ENCODE measurements at places on chromosomes 7 and 10. TPM values are rescaled to one million over a fixed set of nuclear protein-coding genes. Genes with fewer than 3 reads are reported as not detected.

GRCh38 chr7:94444813-94445212 is 50.1 kb downstream of the COL1A2 start:
- no peak for DNase-seq

- no peak for DNase-seq
Measured at GRCh38 chr7:121410829-121411596, 14.9 kb upstream of the FAM3C start.

DNA sequence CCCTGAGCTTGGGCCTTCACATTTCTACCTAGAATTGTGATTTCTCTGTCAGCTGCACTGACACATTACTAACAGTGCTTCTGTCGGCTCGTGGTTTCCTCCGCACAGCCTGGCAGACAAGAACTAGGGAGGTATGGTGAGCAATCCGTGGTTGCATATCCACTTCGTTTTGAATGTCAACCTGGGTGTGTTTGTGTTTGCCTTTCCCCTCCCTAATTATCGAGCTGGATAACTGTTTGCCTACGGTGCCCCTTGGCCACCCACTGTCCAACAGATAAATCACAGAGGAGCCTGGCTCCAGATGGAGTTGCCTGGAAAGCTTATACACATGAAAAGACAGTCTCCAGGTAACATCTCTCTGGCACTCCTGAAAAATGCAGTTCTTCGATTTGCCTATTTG is 228.8 kb downstream of the TRIL start:
- peak; percentile 77 for DNase-seq

DNA sequence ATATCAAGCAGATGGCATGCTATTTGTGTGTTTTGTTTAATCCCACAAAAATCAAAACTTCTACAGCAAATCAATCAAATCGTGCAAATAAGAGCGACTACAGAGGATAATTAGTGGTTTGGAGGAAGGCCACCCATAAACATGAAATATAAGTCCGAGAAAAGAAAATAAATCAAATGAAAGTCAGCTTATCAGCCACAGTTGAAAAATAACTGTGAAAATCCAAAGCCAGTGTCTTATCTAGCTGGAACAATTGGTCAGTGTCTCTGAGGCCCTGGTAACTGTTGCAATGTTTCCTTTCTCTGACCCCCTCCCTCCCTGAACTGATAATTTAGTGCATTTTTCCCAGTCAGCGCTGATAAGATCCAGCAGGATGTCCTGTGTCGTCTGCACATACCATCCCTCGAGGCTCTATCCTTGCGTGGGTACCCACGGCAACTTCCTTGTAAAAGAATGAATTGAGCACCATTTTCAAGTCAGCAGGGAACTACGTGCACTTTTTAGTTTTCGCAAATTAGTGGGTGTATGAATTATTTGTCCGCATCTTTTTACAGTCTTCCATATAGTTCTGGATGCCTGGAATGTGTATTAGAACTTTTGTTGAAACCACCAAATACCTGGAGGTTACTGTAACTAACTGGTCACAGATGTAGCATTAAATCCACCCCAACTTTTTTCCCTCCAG is 10.8 kb upstream of the JCAD start:
- no peak for DNase-seq

DNA sequence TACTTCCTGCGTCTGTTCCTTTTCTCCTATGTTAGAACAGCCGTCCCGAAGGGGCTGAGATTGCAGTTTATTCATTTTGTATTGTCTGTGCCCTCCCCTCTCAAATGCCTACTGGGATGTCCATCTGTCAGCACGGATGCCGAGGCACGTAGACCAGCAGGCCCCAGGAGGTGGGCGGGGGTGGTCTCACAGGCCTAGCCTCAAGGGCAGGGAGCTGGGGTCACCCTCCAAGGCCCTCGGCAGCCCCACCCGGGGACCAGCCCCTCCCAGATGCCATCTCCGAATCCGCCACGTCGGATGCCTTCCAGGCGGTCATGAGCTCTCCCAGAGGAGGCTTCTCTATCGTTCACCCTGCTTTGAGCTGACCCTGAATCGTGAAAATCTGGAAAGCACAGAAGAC is 59.7 kb downstream of the ELFN1 start:
- DNase-seq: no peak

DNA sequence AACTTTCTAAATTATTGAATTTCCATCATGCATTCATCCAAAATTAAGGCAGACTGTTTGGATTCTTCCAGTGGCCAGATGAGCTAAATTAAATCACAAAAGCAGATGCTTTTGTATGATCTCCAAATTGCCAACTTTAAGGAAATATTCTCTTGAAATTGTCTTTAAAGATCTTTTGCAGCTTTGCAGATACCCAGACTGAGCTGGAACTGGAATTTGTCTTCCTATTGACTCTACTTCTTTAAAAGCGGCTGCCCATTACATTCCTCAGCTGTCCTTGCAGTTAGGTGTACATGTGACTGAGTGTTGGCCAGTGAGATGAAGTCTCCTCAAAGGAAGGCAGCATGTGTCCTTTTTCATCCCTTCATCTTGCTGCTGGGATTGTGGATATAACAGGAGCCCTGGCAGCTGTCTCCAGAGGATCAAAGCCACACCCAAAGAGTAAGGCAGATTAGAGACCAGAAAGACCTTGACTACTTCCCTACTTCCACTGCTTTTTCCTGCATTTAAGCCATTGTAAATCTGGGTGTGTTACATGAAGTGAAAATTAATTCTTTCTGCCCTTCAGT is 8.2 kb upstream of the CFAP69 start:
- DNase-seq: no peak

DNA sequence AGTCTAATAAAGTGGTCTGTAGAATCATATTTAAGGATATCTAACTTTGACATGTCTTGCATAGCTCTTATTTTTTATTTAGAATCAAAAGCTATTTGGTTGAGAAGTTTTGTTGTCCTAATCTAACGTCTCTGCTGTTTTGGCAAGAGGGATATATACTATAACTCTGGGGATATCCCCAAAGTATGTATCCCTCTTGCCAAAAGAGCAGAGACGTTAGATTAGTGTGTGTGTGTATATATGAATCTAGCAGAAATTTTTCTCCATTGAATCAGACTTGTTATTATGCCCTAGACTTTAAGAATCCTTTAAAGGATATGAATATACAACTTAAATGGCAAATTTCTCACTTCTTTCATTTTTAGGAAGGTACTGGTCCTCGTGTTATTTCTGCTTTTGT is 9.6 kb downstream of the SMC3 start:
- DNase-seq: no peak

- DNase-seq: no peak
Measured at GRCh38 chr7:23346316-23346715, 47.2 kb downstream of the MALSU1 start.

GRCh38 chr10:21519397-21519933 is 6.0 kb downstream of the SKIDA1 start:
- DNase-seq: peak; percentile 12

GRCh38 chr10:89217057-89217990 is 10.2 kb upstream of the CH25H start:
- peak; percentile 57 for DNase-seq

DNA sequence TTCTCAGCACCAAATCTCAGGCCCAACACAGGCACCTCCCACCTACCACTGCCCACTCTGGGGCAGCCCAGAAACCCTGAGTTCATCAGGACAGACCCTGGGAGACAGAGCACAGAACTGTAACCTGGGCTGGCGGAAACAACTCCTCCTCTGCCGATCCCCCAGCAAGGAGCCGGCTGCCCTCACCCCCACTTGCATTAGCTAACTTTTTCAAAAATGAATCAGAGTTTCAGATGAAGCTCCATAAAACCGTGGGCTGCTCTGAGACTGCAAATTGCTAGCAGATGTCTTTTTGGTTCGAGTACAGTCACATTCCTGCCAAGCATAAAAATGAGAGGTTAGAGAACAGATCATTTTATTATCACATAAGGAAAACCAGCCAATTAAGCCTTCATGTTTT is 93.4 kb upstream of the PARD3 start:
- DNase-seq: no peak

DNA sequence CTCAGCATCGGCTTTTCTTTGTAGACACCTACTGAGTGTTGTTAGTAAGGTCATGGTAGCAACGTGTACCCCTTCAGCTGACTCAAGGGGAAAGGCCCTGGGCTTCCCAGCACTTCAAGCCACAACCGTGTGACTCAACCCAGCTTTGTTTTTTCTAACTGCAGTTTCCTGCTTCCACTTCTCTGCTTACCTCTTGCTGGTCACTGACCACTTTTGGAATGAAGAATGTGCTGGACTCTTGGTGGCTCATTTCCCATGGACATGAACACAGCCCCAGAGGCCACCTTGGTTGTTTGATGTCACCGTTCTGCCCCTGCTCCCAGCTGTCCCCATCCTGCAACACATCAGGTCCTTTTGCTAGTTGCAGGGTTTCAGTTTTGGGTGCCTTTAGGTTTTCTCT is 69.5 kb upstream of the ZNF438 start:
- DNase-seq: no peak

- DNase-seq: peak; percentile 9
Measured at GRCh38 chr7:32587411-32587948, 92.2 kb downstream of the AVL9 start.

GRCh38 chr7:69204943-69205342 is 393.3 kb upstream of the AUTS2 start:
- no peak for DNase-seq

DNA sequence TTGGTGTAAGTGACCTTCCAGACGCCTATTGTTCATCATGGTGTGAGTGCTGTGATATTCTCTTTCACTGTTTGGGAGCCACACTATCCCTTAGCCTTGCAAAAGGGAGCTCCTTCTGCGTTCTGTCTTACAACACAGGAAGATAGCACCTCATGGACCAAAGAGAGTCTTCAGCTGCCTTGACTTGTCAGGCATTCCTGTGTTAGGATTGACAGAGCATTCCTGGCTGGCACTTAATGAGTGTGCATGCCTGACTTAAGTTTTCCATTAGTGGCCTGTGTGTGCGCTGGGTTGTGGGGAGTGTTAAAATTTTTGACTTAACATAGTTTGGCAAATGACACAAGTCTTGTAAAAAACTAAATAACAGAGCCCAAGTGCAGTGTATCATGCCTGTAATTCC is 21.9 kb upstream of the MSRB2 start:
- no peak for DNase-seq

SSC4D gene
- polyA plus RNA-seq: 7.4 TPM

CTAGE4 gene
- 10.5 TPM for polyA plus RNA-seq

VAX1 gene
- not detected for polyA plus RNA-seq
